GM19239 (cell line): ENCODE measurements at places on chromosomes 3 and 15.

DNA sequence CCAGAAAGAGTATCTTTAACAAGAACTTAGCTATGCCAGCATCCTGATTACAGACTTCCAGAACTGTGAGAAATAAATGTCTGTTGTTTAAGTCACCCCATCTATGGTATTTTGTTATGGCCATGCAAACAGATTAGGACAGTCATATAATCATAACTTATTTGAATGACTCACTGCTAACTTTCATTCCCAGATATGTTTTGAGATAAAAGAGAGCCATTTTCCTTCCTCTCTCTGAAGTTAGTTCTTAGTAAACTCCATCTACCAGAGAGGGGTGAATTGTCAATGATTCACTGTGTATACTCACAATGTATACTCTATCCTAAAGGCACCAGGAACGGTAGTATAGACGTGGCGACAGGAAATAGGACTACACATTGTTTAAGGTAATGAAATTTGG lies 179.4 kb upstream of the DPH6 start:
- DNase-seq, result no peak

DNA sequence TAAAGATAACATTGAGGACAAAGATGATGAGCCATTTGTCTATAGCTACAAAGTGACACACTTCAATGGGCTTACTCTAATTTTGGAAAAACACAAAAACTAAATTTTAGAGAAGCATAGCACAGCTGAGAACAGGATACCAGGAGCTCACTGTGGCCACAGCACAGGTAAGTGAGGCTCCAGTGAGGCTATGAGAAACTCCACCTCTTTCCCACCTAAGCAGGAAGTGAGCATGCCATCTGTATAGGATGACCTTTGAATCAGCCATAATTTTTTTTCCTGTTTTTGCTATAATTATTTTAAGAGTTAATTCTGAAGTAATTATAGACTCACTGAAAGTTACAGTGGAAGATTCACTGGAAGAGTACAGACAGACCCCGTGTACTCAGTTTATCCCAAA lies 82.1 kb upstream of the DCLK3 start:
- no peak for DNase-seq

- DNase-seq, result no peak
Observed at GRCh38 chr3:182786564-182787196, 6.6 kb upstream of the ATP11B start.

DNA sequence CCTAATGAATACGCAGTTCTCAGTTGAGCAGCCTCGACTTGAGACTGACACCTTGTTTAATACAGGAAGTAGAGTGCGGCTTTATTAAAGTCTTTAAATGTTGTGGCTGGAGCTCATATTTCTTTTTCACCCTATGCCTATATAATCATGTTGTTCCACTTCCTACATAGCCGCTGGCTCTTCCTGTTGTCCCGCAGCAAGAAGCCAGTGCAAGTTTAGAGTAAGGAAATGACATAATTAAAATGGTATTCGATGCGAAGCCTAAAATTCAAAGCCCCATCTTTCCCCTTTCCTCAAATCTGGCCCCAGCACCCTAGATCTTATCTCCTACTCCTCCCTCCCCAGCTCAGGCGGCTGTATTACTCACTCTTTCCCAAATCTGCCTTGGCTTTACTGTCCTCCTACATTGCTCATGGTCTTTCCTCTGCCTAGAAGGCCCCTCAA lies 7.5 kb upstream of the PHLDB2 start:
- no peak for DNase-seq

- DNase-seq, result no peak
Observed at GRCh38 chr3:128004661-128005060, 47.6 kb upstream of the SEC61A1 start.

- DNase-seq, result no peak
Observed at GRCh38 chr3:15303728-15304127, 28.7 kb downstream of the SH3BP5 start.

DNA sequence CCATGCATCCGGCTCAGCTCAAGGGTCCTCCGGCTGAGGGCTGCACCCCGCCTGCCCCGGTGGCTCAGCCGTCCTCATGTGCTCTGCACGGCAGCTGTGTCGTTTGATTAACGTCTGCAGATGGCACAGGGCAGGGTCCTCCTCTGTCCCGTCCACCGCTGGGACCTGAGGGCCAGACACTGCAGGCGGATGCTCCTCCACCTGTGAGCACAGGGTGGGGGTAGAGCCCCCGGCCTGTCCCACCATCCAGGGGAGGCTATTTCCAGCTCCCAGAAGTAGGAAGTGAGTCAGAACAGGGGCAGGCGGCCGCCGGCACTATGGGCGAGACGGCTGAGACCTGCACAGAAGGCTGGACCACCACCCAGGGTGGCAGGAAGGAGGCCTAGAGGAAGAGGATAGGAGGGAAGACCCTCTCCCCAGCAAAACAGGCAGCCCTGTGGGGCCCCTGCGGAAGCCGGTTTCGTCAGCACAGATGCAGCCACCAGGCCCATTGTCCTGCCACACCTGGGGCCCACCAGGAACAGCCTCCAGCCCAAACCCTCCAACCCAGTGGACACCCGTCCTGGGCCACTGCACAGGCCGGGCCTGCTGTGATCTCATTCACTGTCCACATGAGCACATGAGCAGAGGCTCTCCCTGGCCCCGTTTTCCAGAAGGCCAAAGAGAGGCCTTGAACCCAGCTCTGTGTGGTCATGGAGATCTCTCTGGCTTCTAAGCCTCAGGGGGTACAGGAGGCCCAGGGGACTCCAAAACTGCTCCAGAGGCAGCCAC lies 12.6 kb upstream of the PLXND1 start:
- no peak for DNase-seq

DNA sequence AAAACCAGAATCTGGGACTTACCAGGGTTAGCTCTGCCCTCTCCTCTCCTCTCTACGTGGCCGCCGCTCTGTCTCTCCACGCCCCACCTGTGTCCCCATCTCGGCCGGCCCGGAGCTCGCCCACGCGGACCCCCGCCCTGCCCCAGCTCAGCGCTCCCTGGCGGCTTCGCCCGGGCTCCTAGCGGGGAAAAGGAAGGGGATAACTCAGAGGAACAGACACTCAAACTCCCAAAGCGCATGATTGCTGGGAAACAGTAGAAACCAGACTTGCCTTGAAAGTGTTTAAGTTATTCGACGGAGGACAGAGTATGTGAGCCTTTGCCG lies 5.4 kb downstream of the ISL2 start:
- DNase-seq, result no peak

- no peak for DNase-seq
Observed at GRCh38 chr3:104988496-104988895, 378.2 kb upstream of the ALCAM start.

- no peak for DNase-seq
Observed at GRCh38 chr3:187705164-187705563, 2.8 kb upstream of the RTP2 start.

GRCh38 chr3:195052939-195053338 lies 218.0 kb downstream of the XXYLT1 start:
- no peak for DNase-seq

GRCh38 chr3:100042166-100042981 lies 71.9 kb downstream of the FILIP1L start:
- DNase-seq, result no peak

DNA sequence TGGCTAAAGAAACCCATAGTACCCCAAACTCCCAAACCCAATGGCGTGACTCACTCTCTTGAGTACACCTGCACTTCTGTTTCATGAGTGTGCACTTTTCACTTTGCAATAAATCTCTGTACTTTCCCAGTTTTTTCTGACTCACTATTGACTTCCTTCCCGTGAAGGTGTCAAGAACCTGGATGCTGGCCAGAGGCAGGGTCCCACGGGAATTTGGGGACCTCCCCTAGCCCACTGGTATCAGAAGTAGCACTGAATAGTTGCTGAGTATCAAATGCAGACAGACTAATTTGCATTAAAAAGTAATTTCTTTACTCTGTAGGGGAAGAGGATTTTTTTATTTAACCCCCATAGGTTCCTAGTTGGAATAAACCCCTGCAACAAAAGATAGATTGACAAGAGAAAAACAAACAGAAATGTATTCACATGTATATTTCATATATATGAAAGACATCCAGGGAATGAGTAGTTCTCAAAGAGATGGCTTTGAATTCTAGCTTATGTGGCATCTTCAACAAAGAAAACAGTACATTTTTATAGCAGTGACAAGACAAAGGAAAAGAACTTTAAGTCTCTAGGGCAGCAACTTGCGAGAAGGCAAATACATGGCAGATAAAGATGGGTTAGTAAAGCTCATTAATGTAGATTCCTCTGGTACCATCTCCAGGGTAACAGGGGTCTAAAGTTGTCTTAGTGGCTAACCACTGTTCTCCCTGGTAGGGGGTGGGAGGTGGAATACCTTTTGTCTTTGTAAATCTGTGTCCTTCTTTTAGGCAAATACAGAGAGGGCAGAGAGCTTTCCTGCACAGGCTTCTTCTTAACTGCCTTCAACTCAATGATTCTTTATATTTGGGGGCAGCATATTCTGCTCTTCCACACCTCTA lies 385.5 kb upstream of the PDZRN3 start:
- DNase-seq, result no peak

DNA sequence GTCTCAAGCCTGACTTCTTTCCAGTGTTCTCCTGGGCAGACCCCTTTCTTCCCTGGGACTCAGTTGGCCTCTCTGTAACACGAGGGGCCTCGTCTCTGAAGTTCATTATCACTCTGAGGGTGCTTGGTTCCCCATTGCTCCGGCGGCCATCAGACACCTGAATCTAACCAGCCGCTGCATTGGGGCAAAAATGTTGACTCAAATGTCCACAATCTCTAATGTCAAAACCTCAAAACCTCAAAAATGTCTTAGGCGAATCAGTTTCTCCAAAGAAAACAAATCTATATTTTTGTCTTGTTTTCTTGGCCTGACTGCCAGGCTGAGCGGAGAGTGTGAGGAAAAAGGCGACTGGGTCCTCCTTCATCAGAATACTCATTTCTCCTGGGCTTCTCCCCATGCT lies 220.7 kb downstream of the VPS13C start:
- DNase-seq, result no peak

DNA sequence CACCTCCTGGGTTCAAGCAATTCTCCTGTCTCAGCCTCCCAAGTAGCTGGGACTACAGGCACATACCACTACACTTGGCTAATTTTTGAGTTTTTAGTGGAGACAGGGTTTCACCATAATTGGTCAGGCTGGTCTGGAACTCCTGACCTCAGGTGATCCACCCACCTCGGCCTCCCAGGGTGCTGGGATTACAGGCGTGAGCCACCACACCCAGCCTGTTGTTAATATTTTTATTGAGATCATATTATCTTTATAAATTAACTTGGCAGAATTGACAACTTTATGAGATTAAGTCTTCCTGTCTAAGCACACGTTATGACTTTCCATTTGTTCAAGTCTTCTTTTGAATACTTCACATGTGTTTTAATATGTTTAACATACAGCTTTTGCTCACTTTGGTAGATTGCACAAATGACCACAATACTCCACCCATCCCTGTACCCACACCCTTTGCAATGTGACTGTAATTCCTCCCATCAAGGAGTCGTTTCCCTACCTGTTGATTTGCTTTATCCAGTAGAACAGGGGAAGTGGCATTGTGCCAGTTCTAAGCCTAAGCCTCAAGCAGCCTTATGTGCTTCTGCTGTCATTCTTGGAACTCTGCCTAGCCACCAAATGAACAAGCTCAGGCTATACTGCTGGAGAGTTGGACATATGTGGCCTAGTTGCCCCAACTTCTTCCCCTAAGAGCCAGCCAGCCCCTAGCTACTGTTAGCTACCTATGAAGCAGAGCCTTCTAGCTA lies 8.2 kb downstream of the XYLB start:
- no peak for DNase-seq

DNA sequence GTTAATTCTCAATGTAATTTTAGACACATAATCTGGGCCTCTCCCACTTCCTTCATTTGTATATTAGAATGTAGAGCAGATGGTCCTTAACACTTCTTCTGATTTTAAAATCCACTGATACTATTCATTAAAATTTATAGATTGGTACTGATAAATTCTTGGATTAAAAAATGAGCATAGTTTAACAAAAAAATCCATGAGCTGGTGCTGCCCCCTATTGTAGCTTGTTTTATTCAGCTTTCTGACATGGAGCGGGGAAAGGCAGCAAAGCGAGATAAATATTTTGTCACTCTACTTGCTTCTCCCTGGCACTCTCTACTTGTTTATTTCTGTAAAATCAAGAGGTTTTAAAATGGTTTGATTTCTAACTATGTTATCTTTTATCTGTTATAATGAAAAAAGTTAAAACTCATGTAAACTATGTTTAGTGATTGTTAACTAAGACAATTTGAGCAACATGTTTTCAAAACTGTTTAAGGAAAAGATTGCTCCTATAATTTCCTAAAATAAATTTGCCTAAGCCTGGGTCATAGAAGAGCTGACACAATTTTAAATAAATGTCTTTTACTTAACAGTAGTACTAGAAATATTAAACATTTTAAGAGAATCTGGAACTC lies 26.5 kb upstream of the PLOD2 start:
- no peak for DNase-seq

DNA sequence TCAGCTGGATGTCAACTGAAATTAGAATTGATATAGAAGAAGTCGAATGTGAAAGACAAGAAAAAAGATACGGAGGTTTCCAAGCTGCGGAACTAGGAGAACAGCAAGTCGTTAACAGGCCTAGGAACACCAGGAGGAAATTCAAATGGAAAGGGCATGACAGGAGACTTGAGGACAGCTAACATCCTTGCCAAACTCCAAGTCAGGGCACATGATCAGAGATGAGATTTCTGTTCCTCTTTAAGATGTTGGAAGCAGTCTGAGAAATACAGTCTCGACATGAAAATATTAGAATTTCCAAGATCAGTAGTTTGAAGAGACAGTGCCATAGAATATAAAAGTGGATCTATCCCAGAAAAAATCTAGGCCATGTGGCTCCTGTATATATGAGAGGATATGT lies 5.0 kb downstream of the MYO5A start:
- no peak for DNase-seq

GRCh38 chr3:52845157-52845556 lies 10.3 kb upstream of the MUSTN1 start:
- no peak for DNase-seq

DNA sequence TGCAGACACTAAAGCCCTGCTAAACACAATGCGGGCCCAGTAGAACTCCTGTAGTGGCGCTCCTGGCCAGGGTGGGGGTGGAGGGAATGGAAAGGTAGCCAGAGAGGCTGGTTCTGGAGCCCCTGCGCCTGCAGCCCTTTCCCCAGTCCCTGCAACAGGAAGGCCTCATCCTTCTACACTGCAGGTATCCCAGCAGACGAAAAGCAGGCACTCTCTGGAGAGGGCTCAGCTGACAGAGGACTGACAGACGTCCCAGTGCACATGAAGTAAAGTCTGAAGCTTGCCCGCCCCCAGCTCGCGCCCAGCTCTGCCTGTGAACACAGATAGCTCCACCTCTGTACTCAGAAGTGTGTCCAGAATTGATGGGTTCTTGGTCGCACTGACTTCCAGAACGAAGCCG lies 46.0 kb downstream of the NSMCE3 start:
- DNase-seq, result no peak

GRCh38 chr3:12343047-12343501 lies 54.2 kb downstream of the PPARG start:
- DNase-seq, result no peak
